NCI-H2081 treated with DMSO at 0.1 percent for 48 hours (cell line): ENCODE measurements at places on chromosomes 16 and 17.

- no peak for DNase-seq
Measured at GRCh38 chr16:50593410-50594150, 45.4 kb downstream of the NKD1 start.

GRCh38 chr17:28645576-28645939, 600 bp upstream of the BLTP2 start:
- no peak for DNase-seq

- no peak for DNase-seq
Measured at GRCh38 chr17:19296786-19297778, 59.9 kb downstream of the EPN2 start.

DNA sequence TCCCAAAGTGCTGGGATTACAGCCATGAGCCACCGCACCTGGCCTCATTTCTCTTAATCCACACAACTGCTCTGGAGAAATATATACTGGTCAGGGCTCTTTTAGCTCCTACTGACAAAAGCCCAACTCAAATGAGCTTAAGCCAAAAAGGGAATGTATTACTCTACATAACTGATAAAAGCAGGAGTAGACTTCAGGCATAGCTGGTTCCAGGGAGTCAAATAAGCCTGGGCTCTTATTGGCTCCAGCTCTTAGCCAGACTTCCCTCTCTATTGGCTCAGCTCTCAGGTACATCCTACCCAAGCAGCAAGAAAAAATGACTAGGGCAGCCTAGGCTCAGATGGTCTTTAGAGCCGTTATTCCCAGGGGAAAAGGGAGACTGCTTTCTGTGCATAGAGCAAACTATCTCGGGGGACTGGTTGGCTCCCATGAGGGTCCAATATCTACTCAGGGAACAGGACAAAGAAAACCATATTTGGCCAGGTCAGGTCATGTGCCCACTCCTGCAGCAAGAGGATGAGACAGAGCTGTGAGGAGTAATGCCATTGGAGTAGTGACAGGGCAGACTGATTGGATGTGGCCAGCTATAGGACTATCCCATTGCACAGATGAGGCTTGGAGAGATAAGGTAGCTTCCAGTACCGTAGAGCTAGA, 21.2 kb downstream of the TBX2 start:
- DNase-seq = no peak

GRCh38 chr16:27543801-27544200, 5.9 kb downstream of the GTF3C1 start:
- no peak for DNase-seq

GRCh38 chr16:17403859-17404545, 66.8 kb downstream of the XYLT1 start:
- DNase-seq = no peak

GRCh38 chr17:63686138-63686685, 13.7 kb downstream of the LIMD2 start:
- no peak for DNase-seq

- no peak for DNase-seq
Measured at GRCh38 chr17:79789943-79790804, 6.7 kb downstream of the CBX8 start.

GRCh38 chr17:43772877-43773648, 5.7 kb downstream of the DUSP3 start:
- no peak for DNase-seq

- no peak for DNase-seq
Measured at GRCh38 chr17:78981010-78981888, 1.5 kb upstream of the LGALS3BP start.

DNA sequence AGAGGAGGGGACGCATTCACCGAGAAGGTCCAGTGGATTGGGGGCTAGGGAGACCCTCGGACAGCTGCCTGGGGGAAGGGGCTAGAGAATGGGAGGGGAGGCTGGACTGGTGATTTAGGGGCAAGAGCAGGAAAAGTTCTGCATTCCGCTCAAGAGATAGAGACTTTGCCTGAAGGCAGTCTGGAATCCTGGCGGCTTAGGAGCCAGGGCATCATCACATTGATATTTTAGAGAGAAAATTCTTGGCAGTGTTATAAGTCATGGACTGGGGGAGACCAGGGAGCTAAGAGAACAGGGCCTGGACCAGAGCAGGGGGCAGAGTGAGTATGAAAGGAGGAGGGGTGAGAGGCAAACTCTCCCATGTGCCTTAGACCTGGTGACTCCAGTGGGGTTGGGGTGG, 35.8 kb downstream of the MSI2 start:
- no peak for DNase-seq

- DNase-seq = no peak
Measured at GRCh38 chr16:81513204-81514040, 68.8 kb downstream of the CMIP start.

GRCh38 chr16:83899272-83899897, 470 bp downstream of the MLYCD start:
- no peak for DNase-seq

DNA sequence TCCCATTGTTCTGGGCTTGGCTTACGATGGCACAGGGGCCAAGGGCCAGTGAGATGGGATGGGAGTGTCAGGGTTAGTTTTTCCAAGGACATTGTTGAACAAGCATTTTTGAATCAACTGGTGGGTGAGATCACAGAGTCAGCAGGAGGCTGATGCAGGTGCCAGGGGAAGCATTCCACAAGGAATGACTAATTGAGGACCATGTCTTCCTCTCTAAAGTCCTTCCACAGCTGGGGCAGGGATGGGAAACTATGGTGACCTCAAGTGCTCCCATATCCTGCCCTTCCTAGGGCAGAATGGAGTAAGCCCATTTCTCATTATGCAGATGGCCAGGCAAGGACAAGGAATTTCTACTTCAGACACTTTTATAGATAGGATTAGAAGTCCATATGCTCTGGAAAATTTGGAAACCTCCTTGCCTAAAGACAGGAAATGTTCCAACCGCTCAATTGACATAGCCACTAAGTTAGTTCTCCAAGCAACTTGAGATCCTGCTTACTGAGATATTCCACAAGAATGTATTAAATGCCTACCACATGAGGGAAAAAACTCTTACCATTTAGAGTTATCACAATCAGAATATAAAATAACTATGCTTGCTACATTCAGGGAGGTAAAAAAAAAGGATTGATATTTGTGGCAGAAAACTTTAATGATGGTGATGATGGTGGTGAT, 21.2 kb upstream of the ENGASE start:
- no peak for DNase-seq

DNA sequence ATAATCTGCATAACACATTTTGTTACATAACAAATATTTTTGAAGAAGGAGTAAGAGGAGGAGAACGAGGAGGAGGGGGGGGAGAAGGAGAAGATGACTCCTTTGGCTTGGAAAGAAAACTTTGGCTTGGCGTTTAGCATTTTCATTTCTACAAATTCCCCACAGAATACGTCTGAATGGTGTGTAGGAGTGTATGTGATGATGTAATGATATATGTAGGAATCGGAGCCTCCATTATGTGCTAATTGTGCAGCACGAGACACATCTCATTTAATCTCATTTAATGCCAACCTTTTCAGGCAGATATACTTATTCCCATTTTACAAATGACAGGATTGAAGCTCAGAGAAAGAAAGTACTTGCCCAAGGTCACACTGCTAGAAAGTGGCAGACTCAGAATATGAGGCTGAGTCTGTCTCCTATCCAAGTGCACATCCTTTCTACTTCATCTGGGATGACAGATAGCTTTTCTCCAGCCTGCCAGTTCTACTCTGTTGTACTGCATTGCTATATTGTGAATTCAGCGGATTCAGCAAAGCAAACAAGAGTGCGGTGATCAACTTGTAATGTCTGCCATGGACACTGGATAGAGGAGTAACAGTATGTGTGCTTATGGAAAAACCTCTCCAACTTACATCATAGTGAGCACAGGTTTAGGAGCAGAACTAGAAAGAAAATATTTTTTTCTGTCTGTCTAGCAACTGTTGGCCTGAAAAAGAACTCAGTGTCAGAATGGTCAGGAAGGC, 10.4 kb upstream of the SLC47A2 start:
- DNase-seq = no peak

GRCh38 chr17:8409966-8410882, 12.6 kb upstream of the RNF222 start:
- DNase-seq = peak; percentile 38

DNA sequence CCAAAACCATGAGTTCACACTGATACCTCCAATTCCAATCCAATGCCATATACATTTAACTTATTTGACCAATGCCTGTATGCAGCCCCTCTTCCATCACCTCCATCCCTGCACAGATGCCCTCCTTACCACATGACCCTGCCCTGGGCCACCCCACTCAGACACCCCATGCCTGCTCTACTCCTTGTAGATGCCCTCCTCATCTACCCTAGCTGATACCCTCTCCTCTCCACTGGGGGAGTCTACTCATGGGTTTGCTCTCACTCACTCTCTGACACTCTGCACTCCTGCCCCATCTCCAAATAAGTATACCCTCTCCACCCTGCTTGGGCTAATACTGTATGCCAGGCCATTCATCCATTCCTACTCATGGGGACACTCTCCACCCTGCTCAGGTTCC, 16.0 kb upstream of the CMTM4 start:
- no peak for DNase-seq

GRCh38 chr17:78862073-78863023, 21.7 kb upstream of the USP36 start:
- DNase-seq = no peak

- no peak for DNase-seq
Measured at GRCh38 chr16:56547949-56548567, 16.8 kb upstream of the MT4 start.

DNA sequence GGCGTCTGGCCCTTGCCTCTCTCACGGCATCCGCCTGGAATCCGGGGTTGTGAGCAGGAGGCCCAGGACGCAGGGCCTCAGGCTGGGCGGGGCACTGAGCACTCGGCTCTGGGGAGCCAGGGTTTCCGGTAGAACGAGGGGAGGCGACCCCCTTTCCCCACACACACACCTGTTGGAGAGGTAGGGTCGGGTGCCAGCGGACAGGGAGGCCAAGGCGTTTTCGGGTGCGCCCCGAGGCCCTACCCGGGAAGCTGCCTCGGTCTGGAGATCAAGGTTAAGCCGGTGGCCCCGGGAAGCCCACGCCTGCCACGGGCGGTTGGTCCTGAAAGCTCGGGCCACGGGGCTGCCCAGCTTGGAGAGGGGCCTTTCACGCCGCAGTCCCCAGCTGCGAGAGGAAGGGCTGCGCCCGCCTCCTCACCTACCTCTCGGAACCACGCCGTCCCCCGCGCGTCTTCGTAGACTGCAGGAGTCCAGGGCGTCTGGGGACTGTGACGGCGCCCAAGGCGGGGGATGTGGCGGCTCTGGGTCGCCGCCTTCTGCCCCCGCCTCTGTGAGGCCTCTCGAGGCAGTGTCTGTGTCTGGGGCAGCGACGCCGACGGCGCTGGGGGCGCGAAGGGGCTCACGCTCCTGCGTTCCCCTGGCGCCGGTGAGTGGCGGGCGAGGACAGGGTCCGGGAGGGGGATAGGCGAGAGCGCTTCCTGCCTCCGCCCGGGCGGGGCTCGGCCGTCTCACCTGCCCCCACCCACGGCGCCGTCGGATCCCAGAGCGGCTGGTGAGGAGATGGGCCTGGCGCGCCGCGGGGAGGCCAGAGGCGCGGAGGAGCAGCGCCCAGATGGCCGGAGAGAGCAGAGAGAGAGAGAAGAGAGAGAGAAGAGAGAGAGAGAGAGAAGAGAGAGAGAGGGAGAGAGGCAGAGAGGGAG, 20.3 kb upstream of the HOXB9 start:
- no peak for DNase-seq

DNA sequence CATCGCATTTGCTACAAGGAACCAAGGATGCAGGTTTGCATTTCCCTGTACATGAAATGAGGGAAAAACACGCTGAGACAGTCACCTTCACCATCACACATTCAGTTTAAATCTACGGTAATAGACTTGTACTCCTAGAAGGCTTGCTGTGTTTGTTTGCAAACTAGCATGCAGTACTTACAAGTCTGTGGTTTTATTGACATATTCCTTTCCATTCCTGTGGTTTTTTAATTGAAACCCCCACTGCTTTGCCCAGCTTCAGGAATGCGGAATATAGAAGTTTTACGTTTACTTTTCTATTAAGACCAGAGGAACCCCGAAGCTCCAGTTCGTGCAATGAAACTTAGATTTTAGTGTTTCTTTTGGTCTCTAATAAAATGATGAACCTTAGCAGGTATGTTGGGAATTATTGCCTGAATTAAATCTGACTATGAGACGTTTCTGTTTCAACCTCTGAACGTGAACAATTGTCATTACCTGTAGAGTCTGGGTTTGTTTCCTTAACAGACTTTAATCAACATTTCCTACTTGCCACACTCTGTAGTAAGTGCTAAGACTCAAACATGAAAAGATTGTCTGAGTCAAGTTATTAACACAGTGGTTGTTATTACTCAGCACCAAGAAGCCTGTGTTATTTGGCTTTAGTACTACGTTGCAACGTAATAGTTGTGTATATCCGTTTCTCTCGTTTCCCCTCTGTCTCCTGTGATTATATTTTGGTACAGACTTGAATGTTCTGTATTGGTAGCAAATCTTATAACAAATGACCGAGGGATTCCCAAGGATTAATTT, 793.3 kb upstream of the GOT2 start:
- DNase-seq = no peak

GRCh38 chr17:16923904-16924695, 47.8 kb downstream of the TNFRSF13B start:
- no peak for DNase-seq

DNA sequence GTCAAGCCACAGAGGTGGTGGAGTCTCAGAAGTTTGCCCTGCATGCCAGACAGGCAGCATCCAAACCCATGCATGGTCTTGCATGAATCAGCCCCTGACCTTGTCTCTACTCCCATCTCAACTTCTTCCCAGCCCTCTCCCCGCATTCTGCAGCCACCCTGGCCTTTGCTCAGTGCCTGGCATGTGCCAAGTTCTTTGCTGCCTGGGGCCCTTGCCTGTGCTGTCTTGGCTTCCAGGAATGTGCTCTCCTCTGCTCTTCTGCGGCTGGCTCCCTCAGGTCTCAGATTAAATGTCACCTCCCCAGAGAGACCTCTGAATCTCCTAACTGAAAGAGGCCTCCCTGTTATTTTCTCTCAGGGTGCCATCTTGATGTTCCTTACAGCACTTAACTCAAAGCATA, 17.6 kb downstream of the DRC3 start:
- DNase-seq = no peak

GRCh38 chr17:8776881-8777280, 18.5 kb upstream of the SPDYE4 start:
- DNase-seq = no peak

DNA sequence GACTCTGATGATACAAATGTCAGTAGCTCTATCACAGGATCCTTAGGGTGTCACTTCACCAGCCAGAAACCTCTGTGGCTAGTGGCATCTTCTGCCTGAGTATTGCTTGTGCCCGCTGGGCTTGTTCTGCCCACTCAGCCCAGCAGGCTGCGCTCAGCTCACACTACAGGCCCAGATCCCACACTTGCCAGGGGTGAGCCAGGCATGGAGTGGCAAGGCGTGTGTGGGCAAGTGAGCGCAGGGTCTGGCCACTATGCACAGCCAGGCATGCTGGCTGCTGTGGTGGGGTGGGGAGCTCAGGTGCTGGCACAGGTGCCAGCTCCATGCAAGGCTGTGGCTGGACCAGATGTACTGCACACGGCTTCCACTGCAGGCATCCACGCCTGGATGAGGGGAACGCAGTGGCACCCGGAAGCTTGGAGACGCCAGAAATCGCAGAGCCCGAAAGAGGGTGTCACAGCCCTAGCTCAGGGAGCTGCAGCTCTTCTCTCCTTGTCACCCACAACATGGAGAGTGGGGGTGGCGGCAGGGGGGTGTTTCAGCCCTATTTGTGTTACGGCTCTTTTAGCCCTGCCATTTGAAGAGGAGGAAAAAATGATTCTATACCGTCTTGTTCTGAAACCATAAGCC, 10.2 kb downstream of the CFAP97D1 start:
- no peak for DNase-seq
